ENCODE measurements at places on chromosomes 5 and 9. TPM values are rescaled to one million over a fixed set of nuclear protein-coding genes. Genes with fewer than 3 reads are reported as not detected.
A peak's percentile ranks its signal among the peaks of the same experiment; 100 is the strongest.

The DNAJC18 gene
- 3.8 TPM for polyA plus RNA-seq

GRCh38 chr9:17854487-17854886, 275.6 kb downstream of the SH3GL2 start:
- no peak for DNase-seq

DNA sequence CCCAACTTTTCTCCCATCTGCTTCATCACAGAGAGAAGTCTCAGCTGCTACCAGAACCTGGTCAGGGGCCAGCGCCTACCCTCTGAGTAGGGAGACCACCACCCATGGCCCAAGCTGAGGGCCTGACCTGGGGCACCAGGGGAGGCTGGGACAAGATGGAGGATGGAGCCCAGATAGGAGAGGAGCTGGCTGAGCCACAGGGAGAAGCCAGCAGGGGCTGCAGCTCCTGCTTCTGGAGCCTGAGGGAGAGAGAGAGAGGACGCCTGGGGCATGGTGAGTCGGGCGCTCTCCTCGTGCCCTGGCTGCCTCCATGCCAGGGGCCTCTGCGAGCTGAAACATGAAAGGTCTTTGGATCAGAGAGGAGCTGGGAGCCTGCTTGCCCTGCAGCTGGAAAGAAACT, 1.4 kb upstream of the FOXI1 start:
- DNase-seq, result no peak

The ASPN gene
- not detected for polyA plus RNA-seq

DNA sequence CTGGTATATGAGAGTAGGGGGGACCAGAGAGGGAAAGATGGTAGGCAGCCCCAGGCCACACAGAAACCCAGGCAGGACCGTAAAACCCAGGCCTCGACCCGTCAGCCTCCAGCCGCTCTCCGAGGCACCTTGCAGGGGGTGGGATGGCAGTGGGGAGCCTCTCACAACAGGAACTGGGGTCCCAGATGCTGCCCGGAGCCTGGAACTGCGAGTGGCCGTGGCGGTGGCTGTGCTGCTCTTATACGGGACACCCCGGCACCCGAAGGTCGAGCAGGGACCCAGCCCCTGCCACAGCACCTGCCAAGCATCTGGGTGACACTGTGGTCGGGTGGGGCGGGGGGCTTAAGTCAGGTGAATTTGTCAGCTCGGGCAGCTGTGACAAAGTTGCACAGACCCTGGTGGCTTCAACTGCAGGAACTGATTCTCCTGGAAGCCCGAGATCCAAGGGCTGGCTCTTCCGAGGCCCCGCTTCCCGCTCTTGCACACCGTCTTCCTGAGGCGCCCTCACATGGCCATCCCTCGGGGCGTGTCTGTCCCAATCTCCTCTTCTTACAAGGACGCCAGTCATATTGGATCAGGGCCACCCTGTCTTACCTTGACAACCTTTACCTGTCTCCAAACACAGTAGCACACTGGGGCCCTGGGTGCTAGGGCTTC, 47.6 kb upstream of the EGFL7 start:
- DNase-seq, result no peak

- DNase-seq, result no peak
These were observed 45.5 kb upstream of the KIF2A start for GRCh38 chr5:62260513-62260912.

DNA sequence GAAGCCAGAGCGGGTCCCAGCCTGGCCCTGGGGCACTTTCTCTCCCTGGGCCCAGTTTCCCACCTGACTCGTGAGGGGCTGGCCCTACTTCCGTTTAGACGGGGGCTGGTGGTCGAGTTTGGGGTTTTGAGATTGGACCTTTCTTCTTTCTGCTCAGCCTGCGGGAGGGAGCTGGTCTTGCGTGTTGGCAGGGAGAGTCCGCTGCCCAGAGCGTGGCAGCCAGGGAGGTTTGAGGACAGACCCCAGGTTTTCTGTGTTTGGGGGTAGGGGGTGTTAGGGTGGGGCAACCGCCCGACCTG, 6.0 kb upstream of the PITX1 start:
- DNase-seq, result no peak

GRCh38 chr5:89041976-89042375, 159.0 kb upstream of the MEF2C start:
- DNase-seq, result no peak

DNA sequence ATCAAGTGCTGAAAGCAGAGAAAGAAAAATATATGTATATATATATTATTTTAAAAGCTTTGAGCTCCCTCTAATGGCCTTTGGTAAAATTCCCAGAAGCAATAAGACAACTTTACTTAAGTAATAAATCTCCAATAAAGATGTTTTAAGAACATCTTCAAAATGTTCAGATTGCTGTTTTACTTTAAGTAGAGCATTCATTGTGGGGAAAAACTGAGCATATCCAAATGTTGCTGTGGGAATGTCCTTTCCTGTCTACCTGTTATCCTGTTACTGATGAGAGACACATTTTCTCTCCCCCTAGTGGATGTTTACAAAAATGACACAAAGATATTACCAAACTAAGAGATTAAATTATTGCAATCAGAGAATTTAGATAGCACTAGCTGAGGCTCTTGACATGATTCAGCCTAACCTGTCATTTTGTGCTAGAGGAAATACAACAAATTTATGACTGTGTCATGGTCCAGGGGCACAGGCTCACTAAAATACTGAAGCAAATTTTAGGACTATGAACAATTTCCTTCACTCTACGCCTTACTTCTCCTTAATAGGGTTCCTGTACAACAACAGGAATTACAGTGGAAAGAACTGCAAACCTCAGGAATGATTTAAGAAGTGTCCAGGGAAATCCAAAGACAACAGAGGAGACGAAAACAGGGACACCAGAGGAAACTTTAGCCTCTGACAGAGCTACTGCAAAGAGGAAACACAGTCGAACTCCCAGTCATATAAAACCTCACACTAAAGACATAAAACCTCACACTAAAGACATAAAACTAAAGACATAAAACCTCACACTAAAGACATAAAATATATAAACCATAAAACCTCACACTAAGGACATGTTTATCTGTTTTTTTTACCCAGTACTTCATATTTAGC, 24.3 kb upstream of the PRRC1 start:
- DNase-seq, result no peak

The DBH gene
- 0.24 TPM for polyA plus RNA-seq

DNA sequence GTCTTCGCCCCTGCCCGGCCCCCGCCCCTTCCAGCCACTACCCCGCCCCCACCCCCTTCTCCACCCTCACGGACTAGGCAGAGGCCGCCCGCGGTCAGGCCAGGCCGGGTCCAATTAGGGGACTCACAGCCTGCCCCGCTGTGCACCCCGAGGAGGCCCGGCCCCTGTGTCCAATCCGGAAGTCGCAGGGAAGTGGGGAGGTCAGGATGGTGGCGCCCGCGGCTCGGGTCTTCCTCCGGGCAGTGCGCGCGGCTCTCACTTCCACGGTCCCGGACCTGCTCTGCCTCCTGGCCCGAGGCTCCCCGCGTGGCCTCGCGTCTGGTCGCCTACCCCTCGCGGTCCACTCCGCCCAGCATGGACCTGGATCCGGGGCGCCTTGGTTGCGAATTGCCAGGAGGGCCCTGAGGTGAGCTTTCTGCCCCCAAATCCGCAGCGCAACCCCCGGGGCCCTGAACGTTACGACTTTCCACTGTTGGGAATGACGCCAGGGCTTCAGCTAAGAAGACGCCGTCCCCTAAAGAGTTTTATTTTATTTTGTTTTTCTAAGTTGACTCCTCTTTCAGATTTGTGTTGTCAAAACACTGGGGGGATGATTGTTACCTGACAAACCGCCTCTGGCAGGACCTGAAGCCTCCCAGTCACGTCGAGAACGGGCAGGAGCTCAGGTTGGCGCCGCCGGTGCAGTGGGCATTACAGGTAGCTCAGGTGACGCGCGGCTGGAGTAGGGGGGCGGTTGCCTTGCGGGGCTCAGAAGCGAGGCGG, 763 bp upstream of the IRX2 start:
- DNase-seq, result peak; percentile 67

The LECT2 gene
- polyA plus RNA-seq, result not detected

DNA sequence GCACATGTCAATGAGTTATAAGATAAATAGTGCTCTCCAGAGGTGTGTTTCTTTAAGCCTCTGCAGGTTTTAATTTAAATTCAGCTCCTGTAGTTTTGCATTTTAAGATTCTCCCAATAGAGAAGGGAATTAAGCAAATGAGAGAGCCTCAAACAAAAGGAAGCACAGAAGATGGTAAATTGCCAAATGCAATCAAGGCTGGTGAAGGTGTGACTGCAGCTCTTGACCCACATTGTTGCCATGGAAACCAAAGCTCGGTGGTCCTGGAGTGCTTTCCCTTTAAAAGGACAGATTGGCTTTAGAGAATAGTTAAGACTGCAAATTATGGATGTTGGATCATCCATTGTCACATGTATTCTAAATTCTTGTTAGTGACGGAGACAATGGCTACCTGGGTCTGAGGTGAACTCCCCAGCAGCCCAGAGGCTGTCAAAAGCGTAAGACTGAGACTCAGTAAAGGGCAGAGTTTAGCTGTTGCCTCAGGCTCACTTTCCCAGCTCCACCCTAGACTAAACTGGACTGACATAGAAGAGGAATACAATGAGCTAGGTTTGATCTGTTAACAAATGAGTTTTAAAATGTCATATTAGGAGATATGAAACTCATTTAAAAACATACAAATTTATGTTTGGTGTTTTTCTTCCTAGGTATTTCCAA, 12.3 kb downstream of the GAPT start:
- DNase-seq, result no peak

DNA sequence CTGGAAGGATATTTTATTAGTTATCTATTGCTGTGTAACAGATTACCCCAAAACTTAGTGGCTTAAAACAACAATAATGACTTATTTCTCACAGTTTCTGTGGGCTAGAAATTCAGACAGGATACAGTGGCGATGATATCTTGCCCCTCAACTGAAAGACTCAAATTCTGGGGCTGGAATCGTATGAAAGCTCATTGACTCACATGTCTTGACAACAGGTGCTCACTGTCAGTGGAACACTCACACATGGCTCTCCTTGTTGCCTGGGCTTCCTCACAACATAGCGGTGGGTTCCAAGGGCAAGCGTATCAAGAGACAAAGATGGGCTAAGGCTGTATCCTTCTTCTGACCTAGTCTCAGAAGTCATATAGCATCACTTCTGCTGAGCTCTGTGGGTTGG, 3.7 kb upstream of the GNPDA1 start:
- DNase-seq, result no peak

DNA sequence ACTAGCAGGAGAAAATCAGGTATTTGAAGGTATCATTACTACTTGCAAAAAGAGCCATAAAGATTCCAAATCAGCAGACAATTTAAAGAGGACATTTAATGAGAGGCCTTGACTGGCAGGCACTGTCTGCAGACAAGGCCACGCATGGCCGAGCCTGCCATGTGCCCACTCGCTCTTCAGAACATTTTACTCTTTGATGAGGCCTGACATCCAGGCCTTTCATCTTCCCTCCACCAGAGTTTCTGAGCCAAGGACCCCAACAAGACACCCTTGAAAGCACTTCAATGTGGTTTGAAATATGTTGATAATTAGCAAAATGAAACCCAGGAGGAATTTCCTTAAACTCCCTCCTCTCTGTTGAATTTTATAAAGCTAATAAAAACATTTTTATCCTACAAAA, 16.4 kb downstream of the AK8 start:
- DNase-seq, result no peak

The DNM1 gene
- polyA plus RNA-seq, result 34.3 TPM

DNA sequence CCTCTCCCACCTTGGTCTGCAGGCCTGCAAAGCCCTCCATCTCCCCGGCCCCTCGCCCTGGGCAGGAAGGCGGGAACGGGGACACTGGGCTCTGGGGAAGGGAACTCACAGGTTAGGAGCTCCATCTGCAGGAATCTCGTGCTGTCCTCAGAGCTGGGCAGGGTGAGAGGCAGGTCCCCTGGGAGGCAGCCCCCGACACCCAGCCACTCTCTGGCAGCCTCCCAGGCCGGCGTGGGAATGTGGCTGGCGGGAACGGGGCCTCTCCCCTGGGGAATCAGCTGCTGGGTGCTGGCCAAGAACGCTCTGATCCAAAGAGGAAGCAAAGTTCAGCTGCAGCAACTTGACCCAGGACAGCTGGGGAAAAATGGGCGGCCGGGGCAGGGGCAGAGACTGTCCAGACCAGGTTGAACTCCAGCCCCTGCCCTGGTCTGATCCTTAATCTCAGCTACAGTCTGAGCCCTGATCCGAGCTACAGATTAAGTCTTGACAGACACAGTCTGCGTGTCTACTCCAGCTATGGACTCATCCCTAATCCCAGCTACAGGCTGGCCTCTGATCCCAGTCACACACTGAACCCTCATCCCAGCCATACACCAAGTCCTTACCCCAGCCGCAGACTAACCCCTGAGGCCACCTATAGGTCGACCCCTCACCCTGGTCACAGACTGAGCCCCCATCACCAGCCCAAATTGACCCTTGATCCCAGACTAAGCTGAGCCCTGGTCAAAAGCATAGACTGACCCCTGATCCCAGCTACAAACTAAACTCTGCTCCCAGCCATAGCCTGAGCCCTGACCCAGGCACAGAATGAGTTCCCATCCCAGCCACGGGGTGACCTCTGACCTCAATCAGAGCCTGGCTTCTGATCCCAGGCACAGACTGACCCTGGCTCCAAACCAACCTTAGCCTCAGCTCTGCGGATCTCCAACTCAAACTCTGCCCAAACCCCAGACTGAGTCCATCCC, 37.3 kb upstream of the EGFL7 start:
- DNase-seq, result peak; percentile 57

DNA sequence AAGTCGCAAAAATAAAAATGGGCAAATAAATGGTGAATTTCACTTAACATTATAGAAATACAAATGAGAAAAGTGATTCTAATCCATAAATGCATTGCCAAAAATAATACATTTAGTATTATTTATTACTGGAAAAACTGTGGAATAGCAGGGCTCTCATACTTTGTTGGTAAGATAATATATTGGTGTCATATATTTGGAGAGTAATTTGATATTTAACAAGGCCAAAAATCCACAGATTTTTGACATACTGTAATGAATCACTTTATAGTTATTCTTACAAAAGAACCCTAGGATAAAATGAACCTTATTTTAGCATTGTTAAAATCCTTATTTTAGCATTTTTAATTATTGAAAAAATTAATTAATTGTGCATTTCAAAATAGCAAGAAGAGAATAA, 397.2 kb upstream of the DAB2 start:
- DNase-seq, result no peak

The NDFIP1 gene
- polyA plus RNA-seq, result 10.4 TPM
